NCI-H1417 treated with DMSO at 0.1 percent for 48 hours (cell line): ENCODE measurements at places on chromosomes 6 and 20.

DNA sequence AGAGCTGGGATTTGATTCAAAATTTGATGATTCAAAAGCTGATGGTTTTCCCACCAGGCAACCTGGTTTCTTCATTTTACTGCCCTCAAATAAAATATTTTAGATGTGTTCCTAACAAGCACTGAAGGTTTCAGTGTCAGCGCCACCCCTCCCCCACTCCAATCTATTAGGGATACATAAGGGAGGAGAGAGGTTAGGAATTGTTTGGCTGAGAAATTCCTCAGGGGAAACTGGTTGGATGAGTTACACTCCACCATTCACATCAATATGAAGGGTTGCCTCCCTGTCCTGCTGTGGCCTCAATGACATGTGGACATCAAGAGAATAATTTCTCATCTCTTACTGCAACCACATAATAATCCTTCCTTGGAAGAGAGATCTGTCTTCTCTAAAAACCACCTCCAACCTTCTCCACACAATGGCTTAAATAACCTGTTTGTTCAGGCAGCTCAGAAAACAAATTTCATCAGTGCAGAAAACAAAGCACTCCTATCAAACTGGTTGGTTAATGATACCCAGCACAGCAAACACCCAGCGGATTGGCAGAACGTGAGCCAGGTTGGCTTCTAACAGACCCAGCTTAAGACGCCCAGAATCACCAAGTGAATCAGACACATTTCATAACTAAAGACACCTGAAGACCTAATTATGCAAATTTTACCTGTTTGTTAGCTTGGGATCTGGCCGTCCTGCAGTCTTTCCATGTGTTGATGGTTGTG lies 136.0 kb upstream of the SGK1 start:
- DNase-seq = no peak

- no peak for DNase-seq
Measured at GRCh38 chr20:18992418-18992817, 178.8 kb downstream of the SCP2D1 start.

GRCh38 chr6:158987657-158988056 lies 12.3 kb downstream of the RSPH3 start:
- no peak for DNase-seq

GRCh38 chr6:115882174-115882573 lies 178.5 kb downstream of the FRK start:
- no peak for DNase-seq

DNA sequence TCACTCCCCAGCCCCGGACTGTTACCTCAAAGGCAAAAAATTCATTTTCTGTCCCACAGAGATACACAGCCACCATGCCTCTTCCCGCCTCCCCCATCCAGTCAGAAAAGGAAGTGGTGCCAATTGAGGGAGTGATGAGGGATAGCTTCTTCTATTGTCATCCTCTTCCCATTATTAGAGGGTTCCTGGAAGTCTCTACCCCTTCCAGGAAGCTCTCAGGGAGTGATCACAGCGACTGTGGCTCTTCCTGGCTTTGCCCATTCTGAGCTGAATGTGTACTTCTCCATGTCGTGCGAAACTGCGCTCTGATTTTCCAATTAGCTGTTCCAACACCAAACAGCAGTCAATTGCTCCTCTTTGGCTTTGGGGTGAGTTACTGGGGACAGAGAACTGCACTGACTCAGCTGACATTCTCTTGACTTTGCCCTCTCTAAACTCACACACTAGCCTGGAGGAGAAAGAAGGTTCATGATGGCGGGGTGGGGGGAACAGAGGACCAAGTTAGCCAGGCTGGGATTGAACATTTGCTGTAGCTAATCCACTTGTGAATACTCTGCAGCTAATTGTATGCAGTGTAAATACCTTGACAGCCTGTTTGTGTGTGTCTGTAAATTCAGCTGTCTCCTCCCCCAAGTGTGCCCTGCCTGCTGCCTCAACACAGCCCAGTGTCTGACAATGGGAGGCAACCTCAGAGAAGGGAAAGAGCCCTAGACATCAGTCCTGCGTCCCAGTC lies 2.4 kb upstream of the MDGA1 start:
- DNase-seq = no peak

GRCh38 chr6:98657764-98658163 lies 176.6 kb upstream of the POU3F2 start:
- DNase-seq = no peak

GRCh38 chr20:17925141-17925939 lies 43.3 kb downstream of the SNX5 start:
- no peak for DNase-seq

- no peak for DNase-seq
Measured at GRCh38 chr6:2918936-2919335, 15.8 kb upstream of the SERPINB9 start.

DNA sequence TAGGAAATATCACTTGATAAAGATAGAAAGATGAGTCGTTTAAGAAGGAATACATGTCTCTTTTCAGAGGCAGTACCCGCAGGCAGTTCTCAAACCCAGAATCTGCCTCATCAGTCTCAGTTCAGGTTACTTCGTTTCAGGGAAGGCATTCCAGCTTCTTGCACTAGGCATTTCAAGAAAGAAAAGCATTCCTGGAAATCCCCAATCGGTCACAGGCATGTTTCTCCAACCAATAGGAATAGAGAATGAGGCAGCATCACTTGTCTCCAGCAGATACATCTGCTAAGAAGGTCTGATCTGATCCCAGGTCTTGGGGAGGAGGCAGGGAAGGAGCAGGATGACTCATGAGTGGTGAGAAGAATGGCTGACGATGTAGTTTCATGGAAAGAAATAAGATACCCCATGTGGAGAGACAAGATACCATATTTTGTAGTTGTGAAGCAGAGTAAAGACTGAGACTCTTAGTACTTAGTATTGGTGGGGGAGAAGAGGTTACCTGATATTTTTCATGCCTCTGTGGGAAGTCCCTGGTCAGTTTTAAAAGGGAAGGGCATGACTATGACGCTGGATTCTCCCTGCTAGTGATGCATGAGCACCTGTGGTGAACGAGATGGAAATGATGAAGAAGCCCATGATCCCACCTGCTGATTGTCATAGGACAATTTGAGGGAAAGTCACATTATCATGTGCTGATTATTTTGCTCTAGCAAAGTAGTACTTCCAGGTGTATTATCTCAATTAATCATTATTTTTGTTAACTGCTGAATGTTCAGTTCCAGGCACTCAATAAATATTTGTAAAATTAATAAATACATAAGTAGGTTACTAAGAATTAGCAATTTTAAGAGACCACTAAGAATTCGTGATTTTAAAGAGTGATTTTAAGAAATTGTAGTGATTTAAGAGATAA lies 20.3 kb upstream of the HLA-DRB1 start:
- no peak for DNase-seq

GRCh38 chr20:58094160-58094559 lies 134.3 kb downstream of the ANKRD60 start:
- DNase-seq = no peak

GRCh38 chr6:132820629-132821381 lies 6.4 kb downstream of the RPS12 start:
- no peak for DNase-seq

DNA sequence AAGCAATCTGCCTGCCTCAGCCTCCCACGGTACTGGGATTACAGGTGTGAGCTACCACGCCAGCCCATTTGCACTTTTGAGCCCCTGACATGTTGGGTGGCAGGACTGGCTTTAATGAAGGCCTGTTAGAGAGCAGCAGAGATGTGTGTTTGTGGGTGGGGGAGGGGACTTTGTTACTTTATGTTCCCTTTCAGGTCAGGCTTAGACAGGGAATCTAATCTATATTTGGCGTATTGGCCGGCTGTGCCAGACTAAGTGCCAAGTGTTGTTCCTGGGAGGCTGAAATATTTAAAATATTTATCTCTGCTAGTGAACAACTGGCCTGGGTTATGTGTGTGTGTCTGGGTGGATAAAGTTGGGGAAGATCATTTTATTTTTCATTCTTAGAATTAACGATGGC lies 6.1 kb downstream of the GMPR start:
- DNase-seq = no peak

GRCh38 chr6:16508959-16509358 lies 252.3 kb downstream of the ATXN1 start:
- no peak for DNase-seq

GRCh38 chr20:55678970-55679667 lies 326.2 kb downstream of the CBLN4 start:
- DNase-seq = no peak

- DNase-seq = no peak
Measured at GRCh38 chr20:16621435-16622141, 48.3 kb upstream of the KIF16B start.

- no peak for DNase-seq
Measured at GRCh38 chr6:162798546-162799266, 70.9 kb downstream of the PACRG start.

DNA sequence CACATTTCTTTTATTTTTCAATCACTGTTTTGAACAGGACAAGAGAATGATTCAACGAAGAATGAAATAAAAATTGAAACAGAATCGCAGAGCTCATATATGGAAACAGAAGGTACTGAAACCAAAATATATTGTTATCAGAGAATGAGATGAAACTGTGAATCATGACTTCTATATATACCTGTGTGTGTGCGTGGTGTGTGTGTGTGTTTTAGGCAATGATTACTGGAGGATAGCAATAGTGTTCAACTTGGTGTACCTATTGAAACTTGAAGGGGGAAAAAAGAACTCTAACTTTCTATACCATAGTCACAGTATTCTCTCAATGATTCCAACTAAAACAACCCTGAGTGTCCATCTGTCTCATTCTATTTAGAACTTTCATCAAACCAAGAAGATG lies 586.6 kb downstream of the KIF16B start:
- DNase-seq = no peak

GRCh38 chr6:43013097-43013842 lies 476 bp downstream of the MEA1 start:
- DNase-seq = no peak

GRCh38 chr20:24870881-24871280 lies 78.2 kb upstream of the CST7 start:
- no peak for DNase-seq

DNA sequence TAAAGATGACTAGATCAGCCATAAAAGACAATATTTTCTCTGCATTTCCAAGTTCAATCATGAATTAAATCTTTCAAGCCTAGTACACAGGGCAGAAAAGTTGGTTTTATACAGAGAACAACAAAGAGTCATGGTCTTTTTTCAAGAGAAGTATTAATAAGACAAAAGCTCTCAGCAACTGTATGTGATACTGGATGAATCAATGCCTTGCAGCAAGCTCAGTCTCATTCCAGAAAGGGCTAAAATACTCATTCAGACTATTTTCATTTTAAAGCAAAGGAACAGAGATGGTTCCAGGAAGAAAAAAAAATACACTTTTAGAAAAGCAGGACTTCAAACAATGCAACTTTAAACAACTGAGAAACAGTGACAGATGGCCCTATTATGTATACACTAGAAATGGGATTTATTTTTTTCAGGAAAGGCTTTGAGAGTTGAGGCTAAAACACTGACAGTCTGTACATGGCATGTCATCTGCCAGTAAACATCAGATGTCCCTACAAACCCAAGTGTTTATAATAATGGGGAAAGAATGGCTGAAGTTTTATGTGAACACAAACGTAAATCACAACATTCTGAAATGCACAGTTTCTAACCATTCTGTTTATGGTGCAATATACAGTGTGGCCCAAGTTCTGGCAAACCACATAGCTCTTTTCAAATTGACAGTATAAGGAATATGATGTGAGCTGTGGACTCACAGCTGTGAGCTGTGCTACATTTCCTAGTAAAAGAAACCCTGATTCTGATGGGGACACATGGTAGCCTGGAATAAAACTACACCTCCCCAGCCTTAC lies 114.3 kb upstream of the DST start:
- no peak for DNase-seq

DNA sequence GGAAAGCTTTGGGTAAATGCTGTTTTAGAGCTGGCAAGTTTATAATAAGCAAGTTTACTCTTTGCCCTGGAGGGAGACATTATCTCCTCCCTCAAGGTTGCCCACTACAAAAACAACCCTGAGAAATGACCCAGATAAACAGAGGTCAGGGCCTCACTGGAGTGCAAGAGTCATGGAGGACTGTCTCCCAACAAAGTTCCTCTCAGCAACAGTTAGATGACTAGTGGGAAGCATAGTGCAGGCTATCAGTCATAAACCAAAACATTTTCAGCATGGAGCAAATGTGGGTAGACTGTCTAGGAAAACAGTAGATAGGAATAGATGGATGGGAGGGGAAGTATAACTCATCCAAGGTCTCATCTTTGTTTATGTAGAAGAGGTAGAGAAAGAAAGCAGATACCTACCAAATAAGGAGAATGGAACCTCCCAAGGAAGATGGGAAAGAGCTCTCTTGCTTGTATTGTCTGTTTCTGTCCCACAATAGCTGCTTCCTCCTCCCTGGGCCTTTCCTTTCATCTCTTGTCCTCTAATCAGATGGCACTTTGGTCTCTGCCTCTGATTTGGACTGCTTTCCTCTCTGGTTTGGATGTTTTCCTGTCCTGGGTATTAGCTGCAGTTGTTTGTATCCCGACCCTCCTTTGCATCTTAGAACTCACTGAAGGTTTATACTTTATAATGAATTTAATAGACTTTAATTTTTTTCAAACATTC lies 95.4 kb downstream of the WASF1 start:
- DNase-seq = no peak

- no peak for DNase-seq
Measured at GRCh38 chr20:17752459-17752858, 52.7 kb downstream of the BANF2 start.

DNA sequence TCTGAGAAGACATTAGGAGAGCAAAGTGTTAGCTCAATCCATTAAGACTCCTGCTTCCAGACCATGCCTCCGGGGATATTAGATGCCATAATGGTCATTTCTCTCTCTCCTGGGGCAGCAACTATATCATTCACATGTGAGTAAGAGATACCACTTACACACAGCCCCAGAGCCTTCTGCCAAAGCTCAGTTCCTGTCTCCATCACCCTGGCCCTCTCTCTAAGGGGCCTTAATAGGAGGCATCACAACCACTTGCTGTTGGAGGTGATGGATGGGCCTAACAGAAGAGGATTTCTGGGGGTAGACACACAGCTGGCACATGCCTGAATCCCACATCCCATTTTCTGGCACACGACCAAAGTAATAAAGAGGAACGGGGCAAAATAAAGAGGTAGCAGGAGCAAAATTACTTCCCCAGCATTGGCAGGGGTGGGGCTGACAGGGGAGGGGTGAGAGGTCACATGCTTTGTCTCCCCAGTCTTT lies 34.0 kb upstream of the VSTM2L start:
- DNase-seq = no peak

- DNase-seq = no peak
Measured at GRCh38 chr6:159044899-159045727, at the start of gene TAGAP. Gene TAGAP (minus strand): TSS chr6:159044991. CDS start chr6:159044146, 845 bp downstream.
